ENCODE measurements at places on chromosomes 7 and 10.

GRCh38 chr10:133461841-133462240 is 8.1 kb downstream of the SCART1 start:
- no peak for DNase-seq

DNA sequence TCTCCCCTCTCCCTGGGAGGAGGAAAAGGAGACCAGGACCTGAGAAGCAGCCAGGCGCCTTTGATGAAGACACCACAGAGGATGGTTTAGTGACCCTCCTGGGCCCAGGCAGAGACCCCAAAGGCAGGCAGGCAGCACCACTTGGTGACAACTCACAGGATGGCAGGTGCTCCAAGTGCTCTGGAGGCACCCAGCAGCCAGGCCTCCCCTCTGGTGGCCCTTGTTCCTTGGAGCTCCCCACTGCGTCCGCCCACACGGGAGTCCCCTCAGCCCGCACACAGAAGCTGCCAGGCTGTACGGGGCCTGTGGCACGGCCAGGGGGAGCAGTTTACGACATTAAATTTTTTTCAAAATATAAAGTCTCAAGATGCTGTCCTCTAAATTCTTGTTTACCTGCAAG is 607.1 kb upstream of the FOXK1 start:
- no peak for DNase-seq

DNA sequence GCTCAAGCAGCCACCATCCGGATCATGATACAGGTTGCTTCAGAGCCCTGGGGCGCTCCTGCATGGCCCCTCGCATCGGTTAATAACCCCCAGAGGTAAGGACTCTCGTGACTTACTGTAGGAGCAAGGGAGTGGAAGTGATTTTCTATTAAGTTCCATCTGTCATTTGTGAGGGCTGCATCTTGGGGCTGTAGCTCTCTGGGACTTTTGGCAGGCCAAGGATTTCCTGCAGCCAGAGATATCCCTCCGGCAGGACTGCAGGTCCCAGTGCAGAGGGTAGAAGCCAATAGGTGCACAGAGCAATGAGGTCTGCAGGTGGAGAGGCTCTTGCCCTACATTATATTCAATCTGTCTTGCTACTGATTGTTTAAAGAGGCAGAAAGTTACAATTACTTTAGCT is 356.8 kb upstream of the ADARB2 start:
- DNase-seq = no peak

DNA sequence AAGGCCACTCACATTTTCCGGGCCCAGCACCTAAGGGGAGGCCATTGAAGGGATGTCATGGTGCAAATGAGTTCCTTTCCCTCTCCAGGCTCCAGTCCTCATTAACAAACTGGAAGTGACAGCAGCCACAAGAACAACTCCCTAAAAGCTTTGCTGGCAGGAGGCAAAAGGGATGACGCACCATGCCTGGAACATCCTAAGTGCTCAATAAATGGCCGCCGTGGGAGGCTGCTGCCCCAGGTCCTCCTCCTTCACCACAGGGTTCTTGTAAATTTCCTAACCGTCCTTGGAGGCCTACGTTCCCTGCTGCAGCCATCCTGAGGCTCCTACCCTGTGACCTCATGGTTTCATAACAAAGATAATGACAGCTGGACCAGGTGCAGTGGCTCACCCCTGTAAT is 41.3 kb upstream of the CAMK1D start:
- DNase-seq = no peak

- DNase-seq = no peak
Observed at GRCh38 chr7:4764402-4765007, 10.9 kb upstream of the AP5Z1 start.

DNA sequence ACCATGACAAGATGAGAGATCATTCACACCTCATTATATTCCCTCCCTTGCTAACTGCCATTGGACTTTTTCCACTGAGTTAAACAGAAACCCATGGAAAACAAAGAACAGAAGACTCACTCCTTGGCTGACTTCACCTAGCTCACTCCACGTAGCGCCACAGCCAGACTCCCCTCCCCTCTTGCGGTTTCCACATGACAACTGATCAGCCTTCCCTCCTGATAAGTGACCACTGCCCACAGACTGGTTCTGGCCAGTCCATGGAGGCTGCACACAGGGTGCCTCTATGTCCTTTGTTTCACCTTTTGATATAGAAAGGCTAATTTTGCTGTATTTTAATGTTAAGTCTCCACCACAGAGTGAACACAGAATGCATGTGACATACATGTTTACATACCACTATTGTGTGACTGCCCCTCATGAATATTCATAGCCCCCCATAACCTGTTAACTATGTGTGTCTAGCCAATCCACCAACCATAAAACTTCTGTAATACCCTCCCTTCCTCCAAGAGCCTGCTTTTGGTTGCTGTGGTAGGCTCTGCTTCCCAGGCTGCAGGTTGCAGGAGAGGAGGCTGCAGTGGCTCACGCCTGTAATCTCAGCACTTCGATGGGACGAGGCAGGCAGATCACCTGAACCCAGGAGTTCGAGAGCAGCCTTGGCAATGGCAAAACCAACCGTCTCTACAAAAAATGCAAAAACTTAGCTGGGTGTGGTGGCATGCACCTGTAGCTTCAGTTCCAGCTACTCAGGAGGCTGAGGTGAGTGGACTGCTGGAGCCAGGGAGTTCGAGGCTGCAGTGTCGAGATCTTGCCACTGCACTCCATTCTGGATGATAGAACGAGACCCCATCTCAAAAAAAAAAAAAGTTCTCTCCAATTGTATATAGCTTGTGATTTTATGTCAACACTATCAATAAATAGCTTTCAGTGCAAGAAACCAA is 10.0 kb upstream of the IFIT5 start:
- peak; percentile 82 for DNase-seq

GRCh38 chr10:125881192-125881591 is at the start of gene DHX32:
Gene DHX32, minus strand, starts transcription at chr10:125881292. Its CDS starts 468 bp downstream, at chr10:125880824.
- no peak for DNase-seq

DNA sequence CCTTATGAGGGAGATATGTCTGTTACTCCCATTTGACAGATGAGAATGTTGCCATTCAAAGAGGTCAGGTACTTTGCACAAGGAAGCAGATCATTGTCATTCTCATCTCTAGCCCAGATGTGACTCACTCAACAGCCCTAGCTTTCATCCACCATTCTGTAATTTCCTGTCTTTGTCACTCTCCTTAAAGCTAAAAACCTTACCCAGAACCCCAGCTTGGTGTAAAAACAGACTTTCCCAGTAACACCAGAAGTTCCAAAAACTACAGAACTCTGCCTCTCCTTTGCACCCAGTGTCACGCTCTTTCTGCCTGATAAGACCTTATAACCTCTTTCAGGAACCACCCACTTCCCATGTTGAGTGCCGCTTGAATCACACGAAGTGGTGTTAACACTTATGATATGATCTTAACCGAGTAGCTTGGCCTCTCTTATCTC is 89.1 kb upstream of the SP4 start:
- DNase-seq = peak; percentile 76

All from OCI-M1 (cell line).